Immature natural killer cell (primary cell): ENCODE measurements at places on chromosomes 12 and 14.
A peak's percentile ranks its signal among the peaks of the same experiment; 100 is the strongest.

DNA sequence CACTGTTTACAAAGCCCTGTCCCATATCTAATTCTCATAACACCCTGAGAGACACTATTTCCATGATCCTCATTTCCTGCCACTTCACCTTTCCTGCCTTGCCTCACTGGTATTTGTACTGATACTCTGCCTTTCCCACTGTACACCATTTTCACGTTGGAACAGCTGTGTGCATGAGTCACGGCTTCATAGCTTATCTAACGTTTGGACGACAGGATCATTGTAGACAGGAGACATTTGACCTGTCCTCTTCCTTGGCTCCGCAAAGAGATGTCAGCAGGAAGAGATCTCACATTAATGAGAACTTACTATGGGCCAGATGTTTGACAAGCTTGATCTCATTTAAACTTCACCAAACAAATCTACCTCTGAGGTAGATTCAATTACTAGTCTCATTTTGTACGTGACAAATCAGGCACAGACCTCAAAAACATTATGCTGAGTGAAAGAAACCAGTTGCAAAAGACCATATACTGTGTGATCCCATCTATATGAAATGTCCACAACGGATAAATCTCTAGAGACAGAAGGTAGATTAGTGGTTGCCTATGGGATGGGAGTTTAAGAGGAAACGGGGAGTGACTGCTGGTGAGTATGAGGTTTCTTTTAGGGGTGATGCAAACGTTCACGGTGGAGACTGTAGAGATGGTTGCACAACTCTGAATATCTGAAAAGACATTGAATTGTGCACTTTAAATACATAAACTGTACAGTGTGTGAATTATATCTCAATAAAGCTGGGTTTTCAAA, 71.2 kb downstream of the KCNK13 start:
- no peak for DNase-seq

GRCh38 chr14:23183158-23183470, 346 bp downstream of the SLC7A8 start:
- DNase-seq, result no peak

- no peak for DNase-seq
Measured at GRCh38 chr14:55980970-55981369, 137.2 kb upstream of the PELI2 start.

DNA sequence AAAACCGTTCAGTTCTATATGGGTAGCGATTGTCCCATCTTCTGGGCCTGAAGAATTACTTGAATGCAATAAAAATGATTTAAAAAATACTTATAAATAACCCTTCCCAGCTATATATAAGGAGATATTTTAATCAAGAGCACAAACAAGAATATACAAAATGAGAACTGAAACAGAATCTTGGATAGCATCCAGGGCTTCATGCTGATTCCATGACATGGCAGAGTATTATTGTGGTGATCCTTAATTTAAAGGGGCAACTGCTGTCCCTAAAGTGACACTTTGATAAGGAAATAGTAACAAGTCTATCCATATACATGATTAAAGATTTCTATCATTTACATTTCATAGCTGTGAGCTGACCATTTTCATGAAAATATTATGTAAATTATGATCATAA, 18.8 kb downstream of the WBP11 start:
- no peak for DNase-seq

DNA sequence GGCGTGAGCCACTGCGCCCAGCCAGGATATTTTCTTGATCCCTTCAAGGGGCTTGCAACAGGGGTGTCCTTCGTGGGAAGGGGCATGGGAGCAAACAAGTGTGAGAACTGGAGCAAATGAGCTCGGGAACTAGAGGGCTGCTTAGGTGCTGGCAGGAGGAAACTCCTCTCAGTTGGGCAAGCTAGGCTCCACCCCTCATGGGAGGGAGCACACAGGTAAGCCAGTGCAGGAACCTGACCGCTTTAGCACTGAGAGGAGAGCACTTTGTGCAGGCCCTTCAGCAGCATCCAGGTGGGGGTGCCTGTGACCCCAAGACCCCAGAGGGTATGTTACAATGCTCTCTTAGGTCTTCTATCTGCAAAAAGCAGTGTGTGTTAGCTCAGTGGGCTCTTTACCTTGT, 755.4 kb upstream of the MDGA2 start:
- no peak for DNase-seq

GRCh38 chr14:24312736-24313507, 1.6 kb downstream of the LTB4R start:
- DNase-seq, result peak; percentile 74

GRCh38 chr14:67413806-67414769, 2.1 kb upstream of the PLEK2 start:
- no peak for DNase-seq
